ENCODE measurements at places on chromosomes 1 and 21.

DNA sequence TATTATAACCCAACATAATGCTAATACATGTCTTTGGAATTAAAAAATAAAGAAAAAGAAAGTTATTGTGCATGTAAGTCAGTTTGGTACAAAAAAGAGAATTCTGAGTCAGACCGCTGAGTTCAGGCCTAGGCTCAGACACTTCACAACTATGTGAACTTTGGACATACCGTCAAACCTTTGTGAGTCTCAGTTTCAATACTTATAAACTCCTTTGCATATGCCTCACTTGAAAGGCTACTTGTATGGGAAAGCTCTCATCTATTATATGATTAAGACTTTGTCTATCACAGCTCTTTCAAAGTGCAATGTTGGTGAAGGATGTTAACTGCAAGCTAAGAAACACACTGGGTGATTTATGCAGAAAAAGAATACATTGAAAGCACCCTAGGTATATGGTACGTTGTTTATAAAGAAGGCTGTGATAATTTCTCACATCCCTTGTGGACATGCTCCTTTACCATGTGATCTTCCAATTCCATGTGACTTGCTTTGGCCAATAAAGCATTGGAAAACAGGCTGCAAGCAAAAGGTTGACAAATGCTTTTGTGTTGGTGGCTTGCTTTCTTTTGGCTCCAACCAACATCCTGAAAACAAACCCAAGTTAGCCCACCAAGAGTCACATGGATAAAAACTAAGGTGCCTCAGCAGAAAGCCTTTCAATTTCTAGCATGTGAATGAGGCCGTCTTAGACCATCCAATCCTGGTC, 49.6 kb downstream of the INTS7 start:
- no peak for DNase-seq

- no peak for DNase-seq
Measured at GRCh38 chr1:56424744-56425493, 154.4 kb downstream of the PLPP3 start.

- DNase-seq, result no peak
Measured at GRCh38 chr1:218049641-218050040, 235.5 kb upstream of the RRP15 start.

GRCh38 chr1:156677616-156678596, 699 bp upstream of the NES start:
- DNase-seq, result no peak

DNA sequence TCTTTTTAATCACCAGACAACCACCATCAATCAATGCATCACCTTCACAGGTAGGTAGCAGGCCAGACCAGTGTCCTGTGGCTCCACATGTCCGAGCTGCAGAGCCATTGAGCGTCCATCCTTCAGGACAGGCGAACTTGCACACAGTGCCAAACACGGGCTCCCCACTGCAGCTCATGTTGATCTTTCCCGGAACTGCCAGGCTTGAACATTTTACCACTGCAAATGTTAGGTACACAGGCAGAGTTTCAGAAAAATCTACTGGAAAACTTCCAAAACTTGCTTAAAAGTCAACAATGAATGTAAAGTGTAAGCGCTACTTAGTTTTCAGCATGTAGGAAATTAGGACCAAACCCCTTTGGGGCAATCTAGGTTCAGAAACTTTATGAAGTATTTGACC, 6.6 kb downstream of the SELE start:
- DNase-seq, result no peak

GRCh38 chr1:109897259-109897955, 13.2 kb upstream of the CSF1 start:
- no peak for DNase-seq

GRCh38 chr1:47699492-47700235, 261.8 kb downstream of the FOXD2 start:
- no peak for DNase-seq

DNA sequence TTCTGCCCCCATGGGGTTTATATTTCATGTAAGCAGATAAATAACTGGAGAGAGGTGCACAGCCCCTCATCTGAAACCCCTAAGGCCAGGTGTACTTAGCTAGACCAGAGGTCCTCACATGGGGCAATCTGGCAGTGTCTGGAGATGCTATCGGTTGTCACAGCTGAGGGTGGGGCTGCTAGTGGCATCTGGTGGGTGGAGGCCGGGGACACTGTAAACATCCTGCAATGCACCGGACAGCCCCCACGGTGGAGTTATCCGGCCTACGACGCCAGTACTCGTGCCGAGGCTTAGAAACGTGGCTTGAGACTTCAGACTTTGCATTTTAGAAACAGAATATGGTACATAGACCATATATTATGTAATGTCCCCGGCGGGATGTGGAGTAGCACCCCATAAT, 186.5 kb upstream of the VAMP3 start:
- DNase-seq, result peak; percentile 14

DNA sequence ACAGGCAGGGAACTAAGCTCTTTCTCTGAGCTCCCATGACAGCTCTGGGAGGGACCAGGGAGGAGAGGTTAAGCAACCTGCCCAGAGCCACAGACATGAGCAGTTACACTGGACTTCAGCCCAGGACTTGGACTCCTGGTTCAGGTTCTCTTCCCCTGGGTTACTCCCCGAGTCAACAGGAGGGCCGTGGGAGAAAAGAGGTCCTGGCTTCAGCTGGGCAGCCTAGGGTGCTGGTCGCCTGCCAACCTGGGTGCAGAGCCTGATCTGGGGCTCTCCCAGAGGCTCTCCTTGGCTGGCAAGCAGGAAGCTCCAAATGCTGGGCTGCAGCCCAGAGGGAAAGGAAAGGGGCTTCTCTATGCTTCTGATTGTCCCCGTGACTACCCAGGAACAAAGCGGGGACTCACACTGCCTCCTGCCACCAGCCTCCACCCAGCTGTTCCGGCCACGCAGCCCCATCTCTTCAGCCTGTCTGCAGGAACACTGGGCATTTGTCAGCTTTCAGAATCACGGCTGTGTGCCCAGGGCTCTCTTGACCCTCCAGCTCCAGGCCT, 141.8 kb downstream of the HIVEP3 start:
- DNase-seq, result no peak

DNA sequence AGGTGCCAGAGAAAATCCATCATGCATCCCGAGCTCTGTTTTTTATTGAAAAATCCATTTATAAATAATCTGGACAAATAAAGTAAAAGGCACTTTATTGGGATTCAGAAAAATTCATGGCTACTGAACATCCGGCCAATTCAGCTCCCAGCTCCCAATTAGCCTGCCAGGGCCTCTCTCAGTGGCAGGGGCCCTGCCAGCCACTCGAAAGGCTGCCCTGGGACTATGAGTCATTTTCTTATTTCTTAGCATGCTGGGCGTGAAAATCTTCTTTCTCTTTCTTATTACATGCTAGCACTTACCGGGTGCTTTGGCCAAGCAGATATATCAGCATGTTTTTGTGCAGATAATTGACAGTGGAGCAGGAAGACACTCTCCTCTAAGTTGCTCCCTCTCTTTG, 283.3 kb downstream of the CAMTA1 start:
- DNase-seq, result no peak

DNA sequence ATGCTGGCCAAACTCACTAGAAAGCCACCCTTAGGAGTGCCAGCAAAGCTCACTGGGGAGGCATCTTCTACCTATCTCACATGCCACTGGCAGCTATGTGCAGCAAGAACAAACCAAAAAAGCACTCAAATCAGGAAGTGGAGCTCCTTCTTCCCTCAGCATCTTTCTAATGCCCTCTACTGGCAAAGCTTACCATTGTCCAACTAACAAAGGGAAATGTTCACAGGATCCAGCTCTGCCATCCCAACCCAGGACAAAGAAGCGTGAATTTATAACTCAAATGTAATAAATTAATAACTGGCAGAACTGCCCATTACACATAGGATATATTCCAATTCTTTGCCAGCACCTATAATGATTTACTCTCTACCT, 38.9 kb downstream of the LEPR start:
- no peak for DNase-seq

- no peak for DNase-seq
Measured at GRCh38 chr1:8905582-8906191, 27.2 kb upstream of the ENO1 start.

- no peak for DNase-seq
Measured at GRCh38 chr1:234271243-234271606, 102.0 kb upstream of the COA6 start.

DNA sequence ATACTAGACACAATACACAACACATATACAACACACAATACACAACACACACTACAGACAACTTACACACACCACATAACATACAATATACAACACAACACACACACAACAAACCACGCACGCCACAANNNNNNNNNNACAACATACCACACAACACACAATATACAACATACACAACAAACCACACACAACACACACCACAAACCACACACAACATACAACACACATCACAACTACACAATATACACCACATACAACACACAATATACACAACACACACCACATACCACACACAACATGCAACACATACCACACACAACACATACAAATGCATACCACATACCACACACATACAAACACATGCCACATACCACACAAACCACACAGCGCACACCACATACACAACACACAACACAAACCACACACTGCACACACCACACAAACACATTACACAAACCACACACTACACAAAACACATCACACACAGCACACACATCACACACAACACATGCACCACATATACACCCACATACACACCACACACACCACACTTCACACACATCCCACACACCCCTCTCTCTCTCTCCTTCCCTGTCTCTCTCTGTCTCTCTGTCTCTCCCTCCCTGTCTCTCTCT, 108.3 kb downstream of the ETS2 start:
- no peak for DNase-seq

GRCh38 chr1:203768256-203768655, 3.3 kb downstream of the LAX1 start:
- no peak for DNase-seq

GRCh38 chr1:87084244-87084836, 169.9 kb downstream of the HS2ST1 start:
- DNase-seq, result no peak

GRCh38 chr1:6691507-6691906, 10.1 kb downstream of the DNAJC11 start:
- no peak for DNase-seq

- DNase-seq, result peak; percentile 16
Measured at GRCh38 chr1:53068314-53069099, 6.5 kb downstream of the PODN start.

- no peak for DNase-seq
Measured at GRCh38 chr1:3889936-3890335, 10.1 kb downstream of the C1orf174 start.

GRCh38 chr1:109481646-109482045, 2.1 kb upstream of the ATXN7L2 start:
- no peak for DNase-seq

- peak; percentile 53 for DNase-seq
Measured at GRCh38 chr1:39955547-39956539, 898 bp downstream of the MFSD2A start.

DNA sequence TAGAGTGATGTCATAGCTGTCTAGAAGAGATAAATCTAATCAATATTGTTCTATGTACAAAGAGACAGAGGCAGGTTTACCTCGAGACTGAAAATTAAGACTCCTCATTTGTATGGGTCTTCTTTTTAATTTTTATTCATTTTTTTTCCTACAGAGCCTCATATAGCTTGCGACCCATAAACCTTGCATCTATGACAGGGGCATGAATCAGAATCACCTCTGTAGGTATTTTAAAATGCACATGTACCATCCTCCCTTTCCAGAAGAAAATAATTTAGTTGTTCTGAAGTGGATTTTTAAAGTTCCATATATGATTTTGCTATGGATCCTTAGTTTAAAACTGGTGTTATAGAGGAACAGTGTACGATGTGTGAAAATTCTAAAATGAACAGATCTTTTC, 64.5 kb downstream of the KCNK2 start:
- DNase-seq, result no peak

- peak; percentile 45 for DNase-seq
Measured at GRCh38 chr1:226798427-226799411, 59.6 kb upstream of the ITPKB start.

GRCh38 chr1:31507676-31508530, 68.4 kb upstream of the TINAGL1 start:
- DNase-seq, result no peak

DNA sequence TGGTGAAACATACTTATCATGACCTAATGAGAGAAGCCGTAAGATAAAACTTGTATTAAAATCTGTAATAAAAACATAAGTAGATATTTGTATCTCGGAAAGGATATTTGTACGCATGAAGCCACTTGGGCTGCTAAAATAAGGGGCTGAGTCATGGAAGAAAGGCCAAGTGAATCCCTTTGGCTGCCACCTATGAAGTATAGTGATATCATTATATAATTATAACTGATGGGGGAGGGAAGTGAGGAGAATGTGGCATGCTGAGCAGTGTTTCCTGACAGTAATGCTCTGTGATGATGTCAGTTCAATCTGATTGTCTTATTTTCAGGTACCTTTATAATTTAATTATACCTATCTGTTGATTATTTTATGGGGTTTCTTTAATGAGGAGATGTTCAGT, 13.6 kb downstream of the RWDD3 start:
- no peak for DNase-seq

- DNase-seq, result peak; percentile 39
Measured at GRCh38 chr1:220775240-220775853, 11.4 kb upstream of the MTARC1 start.

- DNase-seq, result no peak
Measured at GRCh38 chr1:219446288-219446687, 166.6 kb downstream of the ZC3H11B start.

DNA sequence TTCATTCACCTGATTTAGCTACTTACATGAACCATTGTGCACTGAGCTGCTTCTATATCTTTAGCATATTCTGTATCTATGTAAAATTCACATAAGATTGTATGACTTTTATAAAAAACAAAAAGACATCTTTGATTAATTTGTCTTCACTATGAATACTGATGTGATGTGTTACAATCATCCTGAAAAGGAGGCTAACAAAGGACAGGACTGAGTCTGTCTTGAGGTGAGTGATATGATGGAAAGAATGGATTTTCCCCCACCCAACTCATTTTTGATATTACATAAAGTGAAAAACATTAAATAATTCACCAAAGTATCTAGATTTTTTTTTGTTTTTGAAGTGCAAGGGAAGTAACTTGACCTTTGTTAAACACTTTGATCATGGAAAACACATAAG, 9.8 kb downstream of the PTPRC start:
- DNase-seq, result no peak

DNA sequence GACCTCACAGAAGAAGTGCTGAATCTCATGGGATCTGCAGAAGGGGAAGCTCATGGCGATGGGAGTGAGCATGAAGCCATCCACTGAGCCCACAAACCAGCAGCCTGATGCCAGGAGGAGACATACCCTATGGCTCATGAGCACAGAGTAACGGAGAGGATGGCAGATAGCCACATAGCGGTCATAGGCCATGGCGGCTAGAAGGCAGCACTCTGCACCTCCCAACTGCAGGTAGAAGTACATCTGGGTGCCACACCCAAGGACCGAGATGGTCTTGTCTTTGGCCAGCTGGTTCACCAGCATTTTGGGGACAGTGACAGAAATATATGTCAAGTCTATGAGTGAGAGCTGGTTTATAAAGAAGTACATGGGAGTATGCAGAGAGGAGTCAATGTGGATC, 4.3 kb downstream of the OR2T10 start:
- DNase-seq, result no peak

- DNase-seq, result no peak
Measured at GRCh38 chr21:34582506-34583150, 32.3 kb downstream of the RCAN1 start.
